HepG2 (cell line): ENCODE measurements at places on chromosomes 1 and 21. TPM values are rescaled to one million over a fixed set of nuclear protein-coding genes. Genes with fewer than 3 reads are reported as not detected.

The FCMR gene
- polyA plus RNA-seq = 0.47 TPM in 1 of 2 replicates, not detected in the other

- H3K4me3 ChIP-seq = no peak overlapping the region
- no peaks in the 10 kb centered on the region for H3K27me3 ChIP-seq
- H3K36me3 ChIP-seq = no peaks in the 10 kb centered on the region
- DNase-seq = no peak
Measured at GRCh38 chr1:51325878-51326755, 4.2 kb downstream of the TTC39A start.

The OR2M2 gene
- polyA plus RNA-seq = not detected in 2 replicates

GRCh38 chr1:171762143-171762563 is 19.3 kb upstream of the METTL13 start:
- H3K4me1 ChIP-seq = no peaks in the 10 kb centered on the region
- H3K27me3 ChIP-seq = 0 out of 2 replicates have a peak, but pooled peaks cover 1% of the 10 kb centered on the region
- H3K27ac ChIP-seq = no peak overlapping the region
- H3K36me3 ChIP-seq = no peaks in the 10 kb centered on the region
- no peak for DNase-seq

DNA sequence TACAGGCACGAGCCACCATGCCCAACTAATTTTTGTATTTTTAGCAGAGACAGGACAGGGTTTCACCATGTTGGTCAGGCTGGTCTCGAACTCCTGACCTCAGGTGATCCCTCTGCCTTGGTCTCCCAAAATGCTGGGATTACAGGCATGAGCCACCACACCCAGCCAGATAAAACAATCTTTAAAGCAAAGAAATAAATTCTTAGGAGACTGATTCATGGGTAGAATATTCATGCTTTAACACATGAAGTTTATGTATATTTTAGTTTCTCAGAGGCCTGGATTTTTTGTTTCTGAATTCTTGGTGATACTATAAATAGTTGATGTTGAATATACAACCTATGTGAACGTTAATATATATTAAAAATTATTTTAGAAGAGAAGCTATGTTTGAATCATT is 127.4 kb upstream of the KIAA1614 start:
- no peak for DNase-seq
- H3K27me3 ChIP-seq = no peaks in the 10 kb centered on the region
- H3K4me1 ChIP-seq = peaks cover 10% of the 10 kb centered on the region
- no peak overlapping the region for H3K27ac ChIP-seq
- H3K36me3 ChIP-seq = no peaks in the 10 kb centered on the region
- H3K4me3 ChIP-seq = no peak overlapping the region
